ENCODE measurements at places on chromosomes 3 and 15.

GRCh38 chr15:79094611-79095021 lies 4.0 kb upstream of the RASGRF1 start:
- peak; percentile 34 for DNase-seq

- no peak for DNase-seq
Measured at GRCh38 chr15:38335116-38335515, 82.5 kb downstream of the SPRED1 start.

- no peak for DNase-seq
Measured at GRCh38 chr15:60899322-60899966, 329.7 kb downstream of the RORA start.

DNA sequence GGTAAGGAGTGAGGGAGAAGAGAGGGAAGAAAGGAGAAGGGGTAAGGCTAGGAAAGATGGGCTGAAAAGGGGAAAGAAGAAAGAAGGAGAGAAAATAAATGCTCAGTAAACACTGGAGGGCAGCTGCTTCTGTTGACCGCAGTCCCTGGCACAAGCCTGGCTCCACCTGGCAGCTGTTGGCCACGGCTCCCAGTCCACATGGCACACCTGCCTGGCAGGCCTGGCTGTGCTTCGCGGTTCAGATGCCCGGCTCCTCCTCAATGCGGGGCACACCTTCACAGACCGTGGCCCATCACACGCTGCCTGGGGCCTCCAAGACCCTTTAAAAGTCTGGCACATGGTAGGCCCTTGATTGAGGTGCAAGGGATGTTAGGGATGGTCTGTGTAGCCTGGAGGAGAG lies 516.8 kb upstream of the PROK2 start:
- no peak for DNase-seq

- DNase-seq, result no peak
Measured at GRCh38 chr15:99095626-99096025, 9.3 kb upstream of the SYNM start.

- no peak for DNase-seq
Measured at GRCh38 chr3:143134471-143134870, 14.9 kb downstream of the CHST2 start.

DNA sequence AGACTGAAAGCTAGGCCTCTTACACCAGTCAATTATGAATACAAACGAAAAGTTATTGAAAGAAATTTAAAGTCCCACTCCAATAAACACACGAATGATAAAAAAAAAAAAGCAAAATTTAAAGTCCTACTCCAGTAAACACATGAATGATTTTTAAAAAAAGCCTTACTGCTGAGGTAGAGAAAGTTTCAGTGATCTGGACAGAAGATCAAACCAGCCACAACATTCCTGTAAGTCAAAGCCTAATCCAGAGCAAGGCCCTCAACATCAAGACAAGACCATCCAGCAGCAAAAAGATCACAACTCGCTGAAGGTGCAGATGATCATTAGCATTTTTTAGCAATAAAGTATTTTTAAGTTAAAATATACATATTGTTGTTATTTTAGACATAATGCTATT lies 95.6 kb upstream of the LIPC start:
- no peak for DNase-seq

DNA sequence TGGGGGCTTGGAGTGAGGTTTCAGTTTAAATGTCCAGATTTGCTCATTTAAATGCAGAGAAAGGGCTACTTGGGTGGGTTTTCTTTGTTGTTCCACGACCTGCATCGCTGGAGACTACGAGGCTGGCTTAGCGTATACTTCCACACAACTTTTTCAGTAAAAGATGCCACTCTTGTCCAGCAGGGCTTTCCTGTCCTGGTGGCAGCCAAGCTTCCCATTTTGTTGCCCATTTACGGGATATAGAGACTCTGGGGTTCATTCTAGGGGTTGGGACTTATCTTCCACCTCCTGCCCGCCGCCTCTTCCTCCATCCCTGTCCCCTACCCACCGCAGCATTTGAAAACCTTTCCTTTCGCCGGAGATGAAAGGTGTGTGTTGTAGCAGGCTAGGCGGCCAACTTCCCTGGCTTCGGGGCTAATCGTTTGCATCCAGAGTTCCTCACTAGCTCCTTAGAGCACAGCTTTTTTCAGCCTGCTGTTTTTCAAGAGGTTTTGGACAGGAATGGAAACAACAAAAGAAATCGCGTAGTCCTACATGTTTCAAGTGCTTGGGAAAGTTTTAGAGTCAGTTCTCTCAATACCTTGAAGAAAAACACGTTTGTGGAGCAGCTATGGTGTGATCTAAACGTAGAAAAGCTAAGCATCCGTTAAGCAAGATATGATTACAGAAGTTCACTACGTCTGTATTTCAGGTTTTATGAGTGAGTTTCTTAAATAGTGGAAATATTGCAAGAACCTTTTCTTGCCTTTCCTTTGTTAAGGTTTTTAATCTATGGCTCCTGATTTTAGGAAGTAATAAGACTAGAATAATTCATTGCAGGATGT lies 843 bp downstream of the CHRNA5 start:
- DNase-seq, result no peak

GRCh38 chr3:118628704-118629341 lies 405.8 kb downstream of the IGSF11 start:
- peak; percentile 63 for DNase-seq

- no peak for DNase-seq
Measured at GRCh38 chr15:37698679-37699078, 235.8 kb upstream of the TMCO5A start.
